Caki2 (cell line): ENCODE measurements at places on chromosomes 12 and 14. TPM values are rescaled to one million over a fixed set of nuclear protein-coding genes. Genes with fewer than 3 reads are reported as not detected.

The DYNLL1 gene
- total RNA-seq, result 551 and 600 TPM in 2 replicates

The RDH12 gene
- not detected in 2 replicates for total RNA-seq

The LRRIQ1 gene
- total RNA-seq, result 3.2 and 29.0 TPM in 2 replicates

The RNASE2 gene
- not detected in 2 replicates for total RNA-seq

The APOF gene
- not detected in 2 replicates for total RNA-seq

The RNU4-1 gene
- not detected in 2 replicates for total RNA-seq

The PTCSC3 gene
- not detected in 2 replicates for total RNA-seq

The HOTAIR gene
- total RNA-seq, result not detected in 2 replicates

The DNAI7 gene
- 0.61 TPM in 1 of 2 replicates, not detected in the other for total RNA-seq

The BEST3 gene
- 0.12 and 0.54 TPM in 2 replicates for total RNA-seq

The RNASE7 gene
- total RNA-seq, result not detected in 2 replicates

The ITGB7 gene
- 26.4 and 38.6 TPM in 2 replicates for total RNA-seq

The DLK1 gene
- total RNA-seq, result not detected in 2 replicates

The KLHL28 gene
- total RNA-seq, result 1.8 and 2.9 TPM in 2 replicates

The CFAP54 gene
- 1.0 and 6.7 TPM in 2 replicates for total RNA-seq

The CLEC9A gene
- total RNA-seq, result not detected in 2 replicates

The CDH24 gene
- total RNA-seq, result 7.6 and 9.5 TPM in 2 replicates

The AQP2 gene
- not detected in 2 replicates for total RNA-seq
